Inflammatory macrophage (primary cell): ENCODE measurements at places on chromosomes 5 and 9.

DNA sequence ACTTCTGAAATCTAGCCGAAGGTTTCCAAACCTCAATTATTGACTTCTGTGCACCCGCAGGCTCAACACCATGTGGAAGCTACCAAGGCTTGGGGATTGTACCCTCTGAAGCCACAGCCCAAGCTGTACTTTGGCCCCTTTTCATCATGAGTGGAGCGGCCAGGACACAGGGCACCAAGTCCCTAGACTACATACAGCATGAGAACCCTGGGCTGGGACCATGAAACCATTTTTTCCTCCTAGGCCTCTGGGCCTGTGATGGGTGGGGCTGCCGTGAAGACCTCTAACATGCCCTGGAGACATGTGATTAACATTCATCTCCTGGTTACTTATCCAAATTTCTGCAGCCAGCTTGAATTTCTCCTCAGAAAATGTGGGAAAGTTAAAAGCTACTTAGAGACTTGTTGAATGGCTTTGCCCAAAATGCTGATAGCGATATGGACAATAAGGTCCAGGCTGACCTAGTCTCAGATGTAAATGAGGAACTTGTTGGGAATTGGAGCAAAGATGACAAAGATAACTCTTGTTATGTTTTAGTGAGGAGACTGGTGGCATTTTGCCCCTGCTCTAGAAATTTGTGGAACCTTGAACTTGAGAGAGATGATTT, 34.1 kb upstream of the CPLANE1 start:
- no peak for DNase-seq

GRCh38 chr5:111142932-111143331, 50.8 kb downstream of the WDR36 start:
- DNase-seq: no peak

DNA sequence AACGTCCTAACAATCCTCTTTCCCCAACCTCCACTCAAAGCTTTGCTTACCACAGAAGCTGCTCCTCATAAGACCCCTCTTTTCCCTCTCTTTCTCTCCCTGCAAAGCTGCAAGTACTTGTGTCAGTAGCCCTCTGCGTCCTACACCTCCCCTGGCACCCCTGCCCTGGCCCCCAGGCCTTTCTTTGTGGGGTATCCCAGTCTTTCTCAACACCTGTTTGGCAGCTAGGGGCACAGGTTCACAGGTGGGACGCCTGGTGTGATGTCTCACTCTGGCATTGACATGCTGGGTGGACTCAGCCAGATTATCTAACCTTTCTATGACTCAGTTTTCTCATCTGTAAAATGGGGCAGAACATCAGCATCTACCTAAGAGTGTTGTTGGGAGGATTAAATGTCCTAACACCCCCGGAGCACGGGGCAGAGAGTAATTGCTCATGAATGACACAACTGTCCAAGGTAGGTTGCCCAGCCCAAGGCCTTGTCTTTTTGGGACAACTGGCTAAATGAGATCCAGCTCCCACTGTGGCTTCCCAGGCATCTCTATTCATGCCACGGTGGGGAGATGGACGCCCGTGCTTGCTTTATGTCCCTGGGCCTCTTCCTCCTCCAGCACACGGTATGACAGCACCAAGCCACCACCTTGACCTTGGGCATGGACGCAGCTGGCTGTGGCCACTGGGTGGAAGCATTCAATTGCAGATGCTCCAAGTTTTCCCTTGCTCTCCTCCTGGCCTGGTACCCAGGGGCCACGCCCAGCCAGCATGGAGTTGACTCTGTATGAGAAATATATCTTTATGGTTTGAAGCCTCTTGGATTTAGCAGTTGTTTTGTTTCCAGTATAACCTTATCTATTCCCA, 190.4 kb downstream of the RGS3 start:
- DNase-seq: no peak

GRCh38 chr9:133238272-133238850, 29.3 kb upstream of the OBP2B start:
- peak; percentile 6 for DNase-seq

DNA sequence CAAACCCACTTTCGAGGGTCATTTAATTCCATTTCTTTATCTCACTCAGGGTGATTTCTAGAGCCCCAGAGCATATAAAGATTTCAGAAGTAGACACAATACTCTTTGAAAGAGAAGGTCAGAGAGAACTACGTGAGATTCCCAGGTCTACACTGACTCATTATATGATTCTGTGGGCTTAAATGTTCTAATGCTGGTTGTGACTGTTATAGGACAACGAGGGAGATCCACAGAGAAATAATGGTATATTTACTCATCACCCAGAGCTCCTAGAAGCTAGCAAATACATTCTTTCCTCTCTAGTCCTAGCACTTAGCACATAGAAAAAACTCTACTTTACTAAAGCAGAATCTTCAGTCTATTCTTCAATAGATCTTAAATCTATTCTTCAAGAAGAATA, 39.4 kb upstream of the GRAMD2B start:
- DNase-seq: no peak

GRCh38 chr9:34139477-34140146, 13.1 kb upstream of the DCAF12 start:
- DNase-seq: peak; percentile 10

- DNase-seq: no peak
These were observed 295.4 kb upstream of the DAB2 start for GRCh38 chr5:39720136-39720535.

GRCh38 chr5:113719549-113719948, 206.1 kb downstream of the YTHDC2 start:
- DNase-seq: no peak

DNA sequence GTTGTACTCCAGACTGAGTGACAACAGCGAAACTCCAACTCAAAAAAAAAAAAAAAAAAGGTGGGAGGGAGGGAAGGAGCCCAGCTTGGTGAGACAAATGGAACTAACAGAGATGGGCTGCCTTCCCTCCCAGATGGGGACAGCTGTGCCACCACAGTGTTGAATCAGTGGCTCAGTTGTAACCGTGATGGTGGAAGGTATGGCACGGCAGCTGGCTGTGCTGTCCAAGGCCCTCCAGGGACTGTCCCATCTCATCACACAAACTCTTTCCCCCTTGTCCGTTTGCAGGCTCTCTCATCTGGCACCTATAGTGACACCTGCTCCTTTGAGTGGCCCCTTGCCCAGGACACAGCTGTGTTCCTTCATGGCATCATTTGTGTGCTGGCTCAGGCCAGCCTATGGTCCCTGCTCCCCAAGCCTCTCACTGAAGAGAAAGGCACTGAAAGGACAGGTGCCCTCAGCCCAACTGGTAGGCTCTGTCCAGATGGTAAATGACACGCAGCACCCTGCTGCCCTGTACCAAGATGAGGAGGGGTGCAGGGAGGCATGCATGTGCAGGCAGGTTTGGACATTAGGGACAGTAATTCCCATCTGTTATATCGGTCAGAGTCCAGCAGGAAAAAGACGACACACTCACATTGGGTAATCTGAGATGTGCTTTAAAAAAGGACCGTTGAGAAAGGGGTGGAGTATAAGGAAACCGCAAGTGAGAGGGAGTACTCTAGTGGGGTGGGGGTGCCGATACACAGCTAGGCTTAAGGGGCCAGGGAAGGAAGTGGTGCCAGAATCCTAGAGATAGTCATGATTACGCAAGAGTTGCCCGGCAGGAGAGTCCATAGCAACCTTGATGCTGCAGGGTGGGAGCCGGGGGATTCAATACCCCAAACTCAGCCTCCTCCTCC, 4.3 kb downstream of the SMIM33 start:
- peak; percentile 79 for DNase-seq

DNA sequence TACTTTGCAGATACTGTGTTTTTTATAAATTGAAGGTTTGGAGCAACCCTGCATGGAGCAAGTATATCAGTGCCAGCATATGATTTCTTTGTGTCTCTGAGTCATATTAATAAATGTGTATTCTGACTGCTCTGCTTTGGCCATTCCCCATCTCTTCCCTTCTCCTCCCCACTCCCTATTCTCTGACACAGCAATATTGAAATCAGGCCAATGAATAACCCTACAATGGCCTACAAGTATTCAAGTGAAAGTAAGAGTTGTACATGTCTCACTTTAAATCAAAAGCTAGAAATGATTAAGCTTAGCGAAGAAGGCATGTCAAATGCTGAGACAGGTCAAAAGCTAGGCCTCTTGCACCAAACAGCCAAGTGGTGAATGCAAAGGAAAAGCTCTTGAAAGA, 82.2 kb upstream of the TLX3 start:
- no peak for DNase-seq

DNA sequence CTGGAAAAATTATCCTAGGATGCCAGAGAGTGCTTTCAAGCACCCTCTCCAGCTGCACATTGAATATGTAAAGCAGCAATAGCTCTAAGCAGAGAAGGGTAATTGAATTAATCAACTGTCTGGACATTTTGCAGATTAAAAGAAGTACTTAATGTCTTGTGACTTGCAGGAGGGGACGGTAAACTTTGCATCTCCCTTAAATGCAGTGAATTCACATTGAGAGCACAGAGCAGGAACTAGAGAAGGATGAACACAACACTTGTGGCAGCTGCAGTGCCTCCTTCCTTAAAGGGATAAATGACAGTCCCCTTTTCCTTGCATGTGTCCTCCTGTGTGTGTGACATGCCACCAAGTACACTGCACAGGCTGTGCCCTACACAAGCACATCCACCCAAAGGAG, 7.4 kb upstream of the CDK5RAP2 start:
- no peak for DNase-seq

GRCh38 chr9:137127301-137128157, 11.4 kb upstream of the GRIN1 start:
- DNase-seq: peak; percentile 73

DNA sequence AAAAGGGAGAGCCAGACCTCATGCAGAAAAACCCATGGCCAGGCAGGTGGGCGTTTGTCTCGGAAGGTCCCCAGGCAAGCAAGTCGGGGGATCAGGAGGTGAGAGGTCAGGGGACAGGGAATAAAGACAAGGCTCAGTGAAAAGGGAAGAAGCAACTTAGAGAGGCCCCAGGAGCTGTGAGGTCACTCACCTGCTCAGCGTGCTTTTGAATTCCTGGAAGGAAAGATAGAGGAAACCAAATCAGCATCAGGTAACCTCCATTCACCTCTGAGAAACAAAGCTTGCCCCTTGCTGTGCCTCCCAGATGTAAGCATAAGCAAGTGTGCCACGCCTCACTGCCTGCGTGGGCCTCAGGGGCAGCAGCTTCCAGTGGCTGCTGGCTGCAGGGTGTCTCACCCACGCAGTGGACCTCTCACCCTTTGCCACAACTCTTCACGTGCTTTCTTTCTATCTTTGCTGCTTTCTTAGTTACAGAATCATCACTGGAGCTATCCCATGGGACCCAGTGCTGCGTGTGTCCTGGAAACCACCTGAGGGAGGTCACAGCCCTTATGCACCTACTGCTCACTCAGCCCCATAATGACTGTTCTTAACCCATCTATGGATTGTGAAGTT, 6.0 kb downstream of the TRIM7 start:
- DNase-seq: no peak

- no peak for DNase-seq
These were observed 64.4 kb downstream of the MAP1B start for GRCh38 chr5:72171667-72172066.

GRCh38 chr9:126599047-126599650, 14.6 kb upstream of the LMX1B start:
- DNase-seq: no peak

GRCh38 chr9:36835271-36835996, 198.6 kb downstream of the PAX5 start:
- no peak for DNase-seq

- peak; percentile 40 for DNase-seq
These were observed 235.7 kb downstream of the HSPA4 start for GRCh38 chr5:133287500-133287899.

DNA sequence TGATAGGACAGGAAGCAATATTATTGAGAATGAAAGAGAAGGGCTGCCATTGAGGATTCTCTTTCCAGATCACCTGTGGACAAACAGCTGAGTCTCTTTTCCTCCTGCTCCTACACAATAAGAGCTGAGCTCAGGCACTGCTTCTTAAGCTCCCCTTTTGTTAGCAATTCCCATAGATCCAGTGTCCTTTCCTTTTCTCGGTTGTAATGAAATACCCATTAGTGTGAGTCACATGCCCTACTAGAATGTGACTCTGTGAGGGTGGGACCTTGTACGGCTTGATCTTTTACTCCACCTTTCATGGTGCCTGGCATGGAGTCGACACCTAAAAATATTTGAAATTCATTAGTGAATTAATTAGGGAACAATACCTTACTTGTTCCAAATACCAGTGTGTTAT, 269.2 kb downstream of the NR3C1 start:
- DNase-seq: no peak

DNA sequence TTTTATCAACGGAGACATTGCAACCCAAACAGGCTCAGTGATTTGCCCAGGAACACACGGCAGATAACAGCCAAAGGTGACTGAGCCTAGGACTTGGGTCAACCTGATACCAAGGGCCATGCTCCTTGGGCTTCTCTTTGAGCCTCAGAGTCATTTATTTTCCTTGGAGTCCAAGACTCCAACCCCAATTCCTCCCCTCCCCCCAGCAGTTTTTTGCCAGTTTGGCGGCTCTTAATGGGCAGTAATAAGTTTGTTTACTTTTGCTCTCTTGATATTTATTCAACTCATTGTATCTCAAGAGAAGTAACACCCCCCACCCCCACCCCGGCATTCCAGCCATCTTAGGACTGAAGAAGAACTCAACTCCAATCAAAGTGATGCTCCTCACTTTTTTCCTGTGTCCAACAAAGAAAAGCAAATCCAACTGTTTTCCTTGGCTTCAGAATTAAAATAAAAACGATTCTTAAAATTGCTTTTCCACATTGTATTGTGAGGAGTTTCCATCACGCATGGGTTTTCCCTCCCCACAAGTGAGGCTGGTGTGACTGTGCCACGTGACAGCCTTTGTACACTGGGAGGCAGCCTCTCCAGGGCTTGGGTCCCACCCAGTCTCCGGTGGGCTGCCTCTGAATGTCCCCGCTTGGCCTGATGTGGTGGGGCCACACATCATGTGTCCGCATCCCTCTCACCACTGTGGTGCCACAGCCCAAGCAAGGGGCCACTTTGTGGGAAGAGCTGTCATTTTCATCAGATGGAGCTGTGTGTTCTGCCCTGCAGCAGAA, 9.1 kb downstream of the ANGPTL2 start:
- DNase-seq: no peak
